ENCODE measurements at places on chromosomes 4 and X.

DNA sequence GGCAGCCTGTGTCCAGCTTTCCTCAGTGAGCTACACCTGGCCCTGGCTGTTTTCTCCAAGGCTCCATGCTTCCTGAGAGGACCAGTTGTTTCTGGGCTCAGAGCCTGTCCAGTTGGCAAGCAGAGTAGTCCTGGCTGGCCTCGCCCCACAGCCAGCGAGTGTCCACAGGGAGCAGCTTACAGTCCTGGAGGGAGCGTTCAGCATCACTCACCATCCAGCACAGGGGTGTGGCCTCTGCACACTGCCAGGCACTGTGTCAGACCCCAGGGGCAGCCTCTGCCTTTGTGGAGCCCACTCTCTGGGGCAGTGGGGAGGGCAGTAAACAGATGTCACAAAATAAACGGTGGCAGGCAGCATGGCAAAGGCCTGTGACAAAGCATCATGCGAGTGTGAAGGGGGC, 23.9 kb downstream of the EVC start:
- no peak for DNase-seq

DNA sequence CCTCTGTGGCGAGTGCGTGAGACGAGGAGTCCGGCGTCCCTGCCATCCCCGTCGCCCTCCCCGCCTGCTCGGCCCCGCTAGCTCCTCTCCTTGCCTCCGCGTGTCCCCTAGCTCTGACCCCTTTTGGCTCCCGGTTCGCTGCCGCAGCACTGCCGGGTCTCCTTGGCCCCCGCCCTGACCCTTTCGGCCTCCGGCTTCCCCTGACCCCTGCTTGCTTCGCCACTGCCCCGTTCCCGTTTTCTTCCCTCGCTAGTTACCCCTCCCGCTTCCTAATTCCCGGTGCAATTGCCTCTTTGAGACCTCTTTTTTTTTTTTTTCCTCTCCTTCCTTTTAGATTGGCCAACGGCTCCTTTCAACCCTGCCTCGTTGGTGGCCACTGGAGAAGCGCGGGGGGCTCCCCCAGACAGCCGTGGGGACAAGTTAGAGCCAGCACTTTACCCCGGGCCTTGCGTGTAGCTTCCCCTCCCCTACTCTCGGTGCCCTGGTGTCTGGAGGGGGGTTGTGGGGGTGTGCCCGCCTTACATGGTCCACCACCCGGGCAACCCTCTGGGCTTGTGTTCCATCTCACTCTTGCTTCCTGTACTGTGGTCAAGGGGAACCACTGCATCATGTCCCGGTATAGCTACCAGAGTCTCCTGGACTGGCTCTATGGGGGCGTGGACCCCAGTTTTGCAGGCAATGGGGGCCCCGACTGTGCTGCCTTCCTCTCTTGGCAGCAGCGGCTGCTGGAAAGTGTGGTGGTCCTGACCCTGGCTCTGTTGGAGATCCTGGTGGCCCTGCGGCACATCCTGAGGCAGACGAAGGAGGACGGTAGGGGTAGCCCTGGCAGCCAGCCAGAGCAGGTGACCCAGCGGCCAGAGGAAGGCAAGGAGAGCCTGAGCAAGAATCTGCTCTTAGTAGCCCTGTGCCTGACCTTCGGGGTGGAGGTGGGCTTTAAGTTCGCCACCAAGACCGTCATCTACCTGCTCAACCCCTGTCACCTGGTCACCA, 548 bp downstream of the TMEM164 start:
- DNase-seq: no peak

- DNase-seq: no peak
Measured at GRCh38 chr4:8307714-8308113, 38.2 kb downstream of the HTRA3 start.

- DNase-seq: no peak
Measured at GRCh38 chr4:77310931-77311330, 153.9 kb downstream of the CCNG2 start.

GRCh38 chr4:184197536-184198082, 20.1 kb downstream of the ENPP6 start:
- DNase-seq: no peak

- no peak for DNase-seq
Measured at GRCh38 chr4:65971686-65972085, 301.4 kb upstream of the EPHA5 start.

- no peak for DNase-seq
Measured at GRCh38 chrX:2404776-2405175, 96.0 kb downstream of the DHRSX start.

DNA sequence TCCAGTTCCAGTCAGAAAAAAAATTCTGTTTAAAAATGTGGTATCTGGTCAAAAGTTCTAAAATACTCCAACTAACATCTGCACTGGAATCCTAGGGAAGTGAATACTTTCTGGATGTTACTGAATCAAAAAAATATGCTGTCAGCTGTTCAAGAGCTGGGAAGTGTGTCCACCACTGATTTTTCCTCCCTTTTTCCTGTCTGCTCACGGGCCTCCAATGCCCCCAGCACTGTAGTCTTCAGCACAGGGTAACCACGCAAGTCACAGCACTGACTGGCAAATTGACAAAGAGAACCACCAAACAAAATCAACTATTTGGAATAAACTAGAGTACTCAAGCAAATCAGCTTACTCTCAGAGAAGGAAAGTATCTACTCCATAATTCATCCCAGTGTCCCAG, 9.9 kb downstream of the VEGFC start:
- DNase-seq: no peak

DNA sequence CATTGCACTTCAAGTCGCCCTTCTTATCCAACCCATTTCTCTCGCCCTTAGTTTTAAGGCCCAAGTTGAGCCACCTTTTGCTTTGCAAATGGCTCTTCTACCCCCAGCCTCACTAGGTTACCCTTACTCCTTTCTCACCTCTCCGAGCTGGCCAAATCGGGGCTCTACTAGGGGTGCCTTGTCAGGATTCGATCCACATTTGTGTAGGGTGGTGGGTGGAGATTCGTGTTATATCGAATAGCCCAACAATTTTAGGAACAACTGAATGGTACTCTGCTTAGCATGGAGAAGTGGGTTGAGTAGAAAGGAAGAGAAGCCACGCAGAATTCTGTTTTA, 3.5 kb downstream of the SLIT2 start:
- DNase-seq: no peak

GRCh38 chr4:972651-973424, 531 bp downstream of the DGKQ start:
- DNase-seq: peak; percentile 33

- DNase-seq: no peak
Measured at GRCh38 chr4:52266537-52267137, 215.5 kb downstream of the SPATA18 start.
